CD8-positive, alpha-beta memory T cell (primary cell): ENCODE measurements at places on chromosomes 6 and 20. TPM values are rescaled to one million over a fixed set of nuclear protein-coding genes. Genes with fewer than 3 reads are reported as not detected.

GRCh38 chr6:395432-396125, 4.0 kb downstream of the IRF4 start:
- H3K4me3 ChIP-seq, result no peak overlapping the region
- H3K4me1 ChIP-seq, result peaks cover 23% of the 10 kb centered on the region
- no peak for DNase-seq
- no peaks in the 10 kb centered on the region for H3K27me3 ChIP-seq
- H3K27ac ChIP-seq, result no peak overlapping the region

GRCh38 chr20:51174536-51174935, 151.6 kb upstream of the KCNG1 start:
- H3K4me1 ChIP-seq, result no peaks in the 10 kb centered on the region
- H3K4me3 ChIP-seq, result no peak overlapping the region
- no peaks in the 10 kb centered on the region for H3K36me3 ChIP-seq
- no peak overlapping the region for H3K27ac ChIP-seq
- H3K27me3 ChIP-seq, result no peaks in the 10 kb centered on the region
- no peak for DNase-seq

Gene DEFB124
- total RNA-seq, result not detected

Gene MATN4
- total RNA-seq, result not detected
